Stimulated activated CD8-positive, alpha-beta memory T cell treated with anti-CD3 and anti-CD28 coated beads, Interleukin-15, amount 100 ng/mL, for 1 hour (primary cell): ENCODE measurements at places on chromosomes 3 and 15.

GRCh38 chr3:45067941-45068340 is 41.8 kb downstream of the CLEC3B start:
- DNase-seq = no peak

- no peak for DNase-seq
These were observed 12.8 kb downstream of the UBR1 start for GRCh38 chr15:43093026-43093425.

DNA sequence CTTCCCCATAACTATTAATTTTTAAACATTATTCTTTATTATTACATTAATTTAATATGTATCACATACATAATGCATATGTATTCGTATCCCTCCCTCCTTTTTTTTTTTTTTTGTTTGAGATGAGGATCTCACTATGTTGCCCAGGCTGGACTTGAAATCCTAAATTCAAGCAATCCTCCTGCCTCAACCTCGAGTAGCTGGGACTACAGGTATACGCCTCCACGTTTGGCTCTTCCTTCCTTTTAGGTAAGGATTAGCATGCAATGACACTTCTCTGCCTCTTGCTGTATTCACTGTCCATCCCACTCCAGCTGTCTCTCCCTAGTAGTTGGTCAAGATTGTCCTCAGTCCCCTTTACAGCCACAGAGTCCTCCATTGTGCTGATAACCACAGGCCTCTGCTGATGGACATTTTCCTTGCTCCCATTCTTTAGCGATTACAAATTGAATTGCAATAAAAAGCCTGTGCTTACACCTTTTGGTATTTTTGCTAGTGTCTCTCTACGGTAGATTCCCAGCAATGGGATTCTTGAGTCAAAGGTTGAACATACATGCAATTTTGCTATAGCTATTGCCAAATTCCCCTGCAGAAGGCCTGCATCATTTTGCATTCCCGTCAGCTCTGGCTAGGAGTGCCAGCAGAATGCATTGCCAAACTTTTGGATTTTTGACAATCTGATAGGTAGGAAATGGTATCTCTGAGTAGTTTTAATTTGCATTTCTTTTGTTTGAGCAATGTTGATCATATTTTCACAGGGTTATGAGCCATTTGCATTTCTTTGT is 156.6 kb downstream of the SMAD6 start:
- no peak for DNase-seq

- DNase-seq = no peak
These were observed 675 bp downstream of the RBM15B start for GRCh38 chr3:51391566-51392354.

GRCh38 chr3:43206105-43206504 is 80.2 kb upstream of the SNRK start:
- no peak for DNase-seq

- DNase-seq = no peak
These were observed 24.0 kb upstream of the SLC24A5 start for GRCh38 chr15:48096813-48097212.

GRCh38 chr3:154973851-154974250 is 106.3 kb upstream of the MME start:
- no peak for DNase-seq

- DNase-seq = no peak
These were observed 176.5 kb upstream of the LYSMD4 start for GRCh38 chr15:99909592-99910295.

DNA sequence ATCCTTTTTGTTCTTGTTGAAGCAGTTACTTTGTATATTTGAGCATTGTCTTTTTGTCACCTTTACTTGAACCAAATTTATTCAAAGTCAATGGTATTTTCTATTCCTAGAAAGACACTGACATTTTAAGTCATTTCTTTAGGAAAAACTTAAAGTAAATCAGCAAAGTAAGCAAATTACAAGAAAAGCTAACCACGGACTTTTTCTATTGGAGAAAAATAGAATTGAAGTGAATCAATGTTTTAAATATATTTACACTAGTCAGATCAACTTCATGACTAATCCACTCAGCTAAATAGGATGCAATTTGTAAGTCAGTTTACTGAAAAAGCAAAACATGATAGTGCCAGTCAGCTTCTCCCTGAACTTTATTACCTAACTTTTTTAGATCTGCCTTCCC is 733.8 kb upstream of the ALCAM start:
- no peak for DNase-seq

- no peak for DNase-seq
These were observed 179.5 kb upstream of the CD96 start for GRCh38 chr3:111362381-111363009.

- no peak for DNase-seq
These were observed 12.9 kb upstream of the FAM3D start for GRCh38 chr3:58679446-58679845.

DNA sequence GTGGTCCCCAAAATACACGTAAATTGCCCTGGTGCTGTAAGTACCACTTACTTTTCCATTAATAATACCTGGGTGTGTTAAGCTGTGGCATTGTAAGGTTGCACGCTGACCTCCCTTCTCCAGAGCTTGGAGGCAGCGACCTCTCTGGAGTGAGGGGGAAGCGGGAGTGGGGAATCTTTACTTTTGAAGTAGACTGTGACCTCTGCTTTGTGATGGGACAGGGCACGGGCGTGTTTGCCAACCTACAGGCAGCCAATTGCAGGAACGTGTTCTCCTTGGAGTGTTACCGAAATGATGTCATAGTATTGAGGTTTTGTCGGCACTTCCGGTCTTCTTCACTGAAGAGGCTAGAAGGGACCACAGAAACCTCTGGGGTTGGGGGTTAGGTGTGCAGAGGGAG is 227.3 kb upstream of the C2CD4B start:
- no peak for DNase-seq

DNA sequence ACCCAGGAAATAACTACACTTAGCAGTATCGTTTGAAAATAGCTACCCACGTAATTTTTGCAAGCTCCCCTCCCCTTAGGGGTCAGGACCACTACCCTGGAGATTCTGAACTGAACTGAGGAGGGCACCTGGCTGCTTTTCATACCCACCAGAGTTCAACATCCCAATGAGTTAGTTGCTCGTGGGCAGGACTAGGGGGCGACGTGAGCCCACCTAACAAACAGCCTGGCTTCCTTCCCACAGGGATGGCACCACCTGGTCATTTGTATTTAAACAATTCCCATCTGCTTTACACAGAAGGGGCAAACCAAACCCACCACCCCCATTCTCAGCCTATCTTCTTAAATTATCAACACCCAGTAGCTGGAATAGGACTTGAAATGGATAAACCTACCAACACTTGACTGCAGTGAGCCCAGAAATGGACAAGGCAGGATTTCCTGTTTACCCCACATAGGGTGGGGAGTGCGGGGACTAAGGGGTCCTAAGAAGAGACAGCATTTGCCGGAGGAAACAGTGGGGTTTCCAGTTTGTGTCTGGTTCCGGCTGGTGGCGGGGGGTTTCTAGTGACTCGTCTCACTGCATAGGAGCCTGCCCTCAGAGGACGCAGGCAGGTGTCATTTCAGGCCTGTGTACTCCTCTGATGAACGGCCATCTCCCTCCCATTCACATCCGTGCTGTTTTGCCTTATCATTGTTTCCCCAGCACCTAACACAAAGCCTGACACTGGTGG is 11.6 kb upstream of the VGLL4 start:
- no peak for DNase-seq

- DNase-seq = no peak
These were observed 5.5 kb downstream of the CDAN1 start for GRCh38 chr15:42731461-42731860.

DNA sequence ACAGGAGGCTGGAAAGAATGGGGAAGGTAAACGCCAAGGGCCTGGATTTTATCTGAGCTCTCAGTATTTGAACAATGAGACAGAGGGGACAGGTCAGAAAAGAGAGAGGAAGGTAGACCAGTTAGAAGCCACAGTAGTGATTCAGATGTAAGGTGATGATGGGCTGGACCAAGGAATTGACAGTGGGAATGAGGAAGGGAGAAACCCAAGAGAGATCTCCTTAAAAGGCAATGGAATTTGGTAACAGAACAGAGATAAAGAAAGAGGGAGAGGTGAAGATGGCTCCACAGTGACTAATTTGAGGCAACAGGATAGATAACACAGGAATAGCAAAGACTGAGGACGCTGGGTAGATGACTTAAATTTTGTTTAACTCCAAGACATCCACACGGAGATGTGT is 11.4 kb upstream of the HEG1 start:
- DNase-seq = no peak

DNA sequence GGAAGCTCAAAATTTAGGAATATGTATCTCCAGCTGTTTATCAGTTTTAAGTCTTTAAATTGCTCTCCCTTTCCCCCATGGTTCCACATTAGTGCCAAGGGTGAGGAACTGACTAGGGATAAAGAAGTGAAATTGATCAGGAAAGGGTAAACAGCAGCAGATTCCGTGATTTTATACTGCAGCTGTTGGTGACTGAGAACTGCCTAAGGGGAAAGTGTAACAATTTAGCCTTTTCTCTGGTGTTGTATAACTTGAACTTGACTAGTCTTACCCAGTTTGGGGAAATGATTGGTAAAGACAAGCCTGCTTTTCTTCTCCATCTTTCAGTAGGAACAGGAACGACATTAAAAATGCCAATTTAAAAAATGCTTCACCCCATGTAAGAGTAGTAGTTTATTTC is 5.0 kb downstream of the SPRED1 start:
- no peak for DNase-seq

DNA sequence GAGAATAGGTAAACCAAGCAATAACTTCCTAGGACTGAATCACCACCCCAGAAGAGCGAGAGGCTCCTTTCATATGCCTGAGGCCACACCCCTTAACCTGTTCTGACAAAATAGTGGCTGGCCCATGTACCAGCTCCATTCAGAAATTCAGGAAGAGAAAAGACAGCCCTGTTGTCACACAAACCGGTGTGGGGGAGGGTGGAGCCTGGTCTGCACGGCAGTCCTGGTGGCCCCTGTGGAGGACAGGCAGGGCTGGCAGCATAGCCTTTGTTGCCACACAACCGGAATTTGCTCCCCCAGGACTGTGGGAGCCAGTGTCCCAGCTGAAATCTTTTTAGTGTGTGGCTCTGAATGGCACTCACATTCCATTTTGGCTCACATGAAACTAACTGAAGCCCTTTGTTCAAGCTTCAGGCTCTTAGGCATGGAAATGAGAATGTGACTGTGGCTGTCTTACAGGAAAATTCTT is 23.8 kb downstream of the RLBP1 start:
- no peak for DNase-seq

DNA sequence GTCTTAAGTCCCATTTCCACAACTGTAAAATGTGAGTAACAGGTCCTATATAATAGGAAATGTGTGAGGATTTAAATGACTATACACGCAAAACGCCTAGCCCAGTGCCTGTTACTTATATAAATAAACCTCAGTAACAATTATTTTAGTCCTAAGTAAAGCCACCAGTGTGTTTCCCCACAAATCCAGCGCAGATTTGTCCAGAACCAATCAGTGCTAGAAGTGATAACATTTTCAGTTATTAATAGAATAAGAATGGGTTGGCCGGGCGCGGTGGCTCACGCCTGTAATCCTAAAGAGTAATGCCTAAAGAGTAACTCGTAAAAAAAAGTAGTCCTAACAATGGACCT is 561 bp downstream of the RPAP1 start:
- no peak for DNase-seq

DNA sequence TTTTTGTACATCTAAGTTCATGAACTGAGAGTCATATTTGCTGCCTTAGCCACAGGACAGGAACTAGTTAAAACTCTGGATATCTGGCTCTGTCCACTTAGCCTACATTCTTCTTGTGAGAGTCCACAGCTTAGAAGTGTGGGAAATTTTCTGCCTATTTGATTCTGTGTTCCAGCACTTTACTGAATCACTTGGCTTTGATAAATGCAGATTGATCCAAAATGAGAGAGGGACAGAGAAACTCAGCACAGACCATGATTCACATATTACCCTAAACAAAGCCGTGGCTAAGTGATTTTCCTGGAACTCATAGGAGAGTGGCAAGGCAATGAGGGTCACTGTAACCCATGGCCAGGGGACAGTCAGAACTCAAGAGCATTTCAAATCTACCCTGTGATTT is 87.5 kb upstream of the CADPS start:
- DNase-seq = no peak

DNA sequence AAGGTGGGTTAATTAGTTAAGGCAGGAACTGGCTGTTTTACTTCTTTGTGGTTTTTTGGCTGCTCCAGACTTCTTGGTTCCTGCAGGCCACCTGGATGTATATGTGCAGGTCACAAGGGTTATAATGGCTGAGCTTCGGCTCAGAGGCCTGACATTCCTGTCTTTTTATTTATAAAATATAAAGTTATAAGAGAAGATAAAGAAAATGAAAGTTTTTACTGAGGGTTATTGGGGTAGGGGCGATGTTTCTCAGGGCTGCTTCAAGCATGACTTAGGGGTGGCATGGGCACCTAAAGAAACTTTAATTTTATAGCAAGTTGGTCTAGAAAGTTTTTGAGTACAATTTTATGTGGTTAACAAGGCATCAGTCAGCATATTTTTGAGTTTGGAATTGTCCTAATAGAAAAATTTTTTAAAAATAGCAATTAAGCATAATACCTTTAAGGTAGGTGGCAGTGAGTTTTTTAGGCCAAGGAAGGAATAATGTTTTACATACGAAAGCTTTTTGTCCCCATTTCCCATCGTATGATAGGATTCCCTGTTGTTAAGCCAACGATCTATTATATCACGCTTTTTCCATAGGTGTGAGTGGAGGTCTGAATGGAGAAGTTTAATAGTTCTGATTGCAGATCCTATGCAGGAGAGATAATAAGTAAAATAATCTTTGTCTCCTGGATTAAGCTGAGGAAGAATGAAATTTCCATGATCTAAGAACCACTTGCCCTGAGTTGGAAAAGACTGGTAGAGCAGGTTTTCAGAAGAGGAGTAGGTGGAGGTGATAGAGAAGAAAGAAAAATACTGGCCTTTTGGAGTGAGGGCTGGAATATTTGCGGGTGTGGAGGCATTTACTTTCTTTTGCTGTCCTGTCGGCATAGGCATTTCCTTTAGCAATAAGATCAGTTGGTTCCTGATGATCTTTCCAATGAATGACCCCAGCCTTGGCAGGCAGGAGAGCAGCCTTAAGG is 10.1 kb downstream of the STRIT1 start:
- no peak for DNase-seq

- DNase-seq = no peak
These were observed 23.9 kb upstream of the TPM1 start for GRCh38 chr15:63018639-63019038.

- no peak for DNase-seq
These were observed 15.3 kb upstream of the NRROS start for GRCh38 chr3:196624067-196624790.

DNA sequence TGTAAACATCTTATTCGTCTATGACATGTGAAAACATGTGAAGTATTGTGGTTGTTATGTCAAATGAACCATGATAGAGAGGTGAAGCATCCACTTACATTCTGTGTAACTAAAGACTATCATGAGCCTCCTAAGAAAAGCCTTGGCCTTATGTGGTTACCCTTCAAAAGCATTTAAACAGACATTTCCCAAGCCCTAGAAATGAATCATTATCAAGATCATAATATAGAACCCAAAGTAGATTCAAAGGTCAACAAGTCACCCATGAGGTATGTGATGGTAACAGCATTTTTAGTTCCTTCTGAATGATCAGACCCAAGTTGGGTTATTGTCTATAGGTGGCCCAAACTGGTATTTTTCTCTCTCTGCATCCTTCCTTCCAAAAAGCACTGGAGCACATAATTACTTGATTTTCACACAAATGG is 408.0 kb downstream of the TBL1XR1 start:
- DNase-seq = no peak
